Globus pallidus (tissue), 1 donor: ENCODE measurements at places on chromosomes 2 and 18.

DNA sequence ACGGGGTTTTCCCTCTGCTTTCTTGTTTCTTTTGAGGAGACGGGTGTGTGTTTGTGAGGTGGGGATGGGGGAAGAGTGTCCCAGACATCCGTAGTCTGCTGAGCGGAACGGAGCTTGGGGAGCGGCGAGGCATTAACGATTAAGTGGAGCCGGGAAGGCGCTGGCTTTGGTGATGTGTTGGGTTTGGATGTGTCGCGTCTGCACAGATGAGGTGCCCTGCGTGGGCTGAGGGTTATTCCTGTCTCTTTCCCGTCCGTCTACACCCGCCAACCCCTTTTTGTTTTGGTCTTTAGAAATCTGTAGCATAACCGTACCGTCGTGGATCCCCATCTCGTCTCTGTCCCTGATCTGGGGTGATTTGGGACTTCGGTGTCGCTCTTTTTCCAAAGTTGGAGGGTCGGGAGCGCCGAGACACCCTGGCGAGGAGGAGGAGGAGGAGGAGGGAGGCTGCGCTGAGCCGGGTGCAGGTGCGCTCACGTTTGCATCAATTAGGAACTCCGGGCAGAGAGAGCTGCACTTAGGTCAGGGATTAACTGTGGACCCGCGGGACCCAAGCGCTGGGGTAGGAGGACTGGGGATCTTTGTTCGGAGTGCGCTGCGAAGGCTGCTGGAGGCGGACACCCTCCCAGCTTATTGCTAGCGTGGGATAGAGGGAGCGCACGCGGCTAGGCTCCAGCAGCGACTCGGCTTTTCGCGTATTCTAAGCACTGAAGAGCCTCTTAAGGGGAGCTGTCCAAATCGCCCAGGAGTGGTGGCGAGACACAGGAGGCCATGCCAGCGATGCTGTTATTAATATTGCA, 720.3 kb downstream of the DPP10 start:
- DNase-seq, result no peak

- DNase-seq, result no peak
Observed at GRCh38 chr2:236040600-236041328, 127.4 kb downstream of the GBX2 start.

- DNase-seq, result no peak
Observed at GRCh38 chr2:82109418-82109817, 1804.9 kb upstream of the LRRTM1 start.

DNA sequence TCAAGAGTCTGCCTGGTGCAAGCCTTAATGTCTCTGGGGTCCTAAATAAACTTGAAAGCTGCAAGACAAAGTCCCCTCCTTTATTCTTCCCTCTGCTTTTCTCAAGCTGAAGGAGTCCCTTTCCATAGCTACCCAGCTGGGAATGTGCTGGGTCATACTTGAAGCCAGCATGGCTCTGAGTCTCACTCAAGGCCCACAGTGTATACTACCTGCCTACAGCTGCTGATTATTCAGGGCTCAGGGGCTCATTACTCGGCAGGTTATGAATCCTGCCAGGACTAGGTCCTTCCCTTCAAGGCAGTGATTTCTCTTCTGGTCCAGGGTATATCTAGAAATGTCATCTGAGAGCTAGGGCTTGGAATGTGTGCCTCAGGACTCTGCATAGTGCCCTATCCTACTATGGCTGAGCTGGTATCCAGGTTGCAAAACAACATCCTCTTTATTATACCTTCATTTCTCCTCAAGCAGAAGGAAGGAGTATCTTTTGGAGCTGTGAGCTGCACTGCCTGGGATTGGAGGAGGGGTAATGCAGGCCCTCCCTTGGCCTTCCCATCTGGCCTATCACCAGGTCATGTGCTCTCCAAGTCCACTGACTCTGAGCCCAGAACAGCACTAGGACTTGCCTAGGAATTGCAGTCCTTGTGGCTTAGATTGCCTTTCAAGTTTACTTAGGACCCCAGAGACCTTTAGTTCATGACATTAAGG, 22.3 kb downstream of the IL1RN start:
- DNase-seq, result no peak

GRCh38 chr2:117351396-117351795, 463.1 kb upstream of the DDX18 start:
- DNase-seq, result no peak

- DNase-seq, result no peak
Observed at GRCh38 chr2:60512641-60513040, 40.8 kb downstream of the BCL11A start.

- no peak for DNase-seq
Observed at GRCh38 chr2:222895144-222895543, 34.3 kb downstream of the ACSL3 start.

DNA sequence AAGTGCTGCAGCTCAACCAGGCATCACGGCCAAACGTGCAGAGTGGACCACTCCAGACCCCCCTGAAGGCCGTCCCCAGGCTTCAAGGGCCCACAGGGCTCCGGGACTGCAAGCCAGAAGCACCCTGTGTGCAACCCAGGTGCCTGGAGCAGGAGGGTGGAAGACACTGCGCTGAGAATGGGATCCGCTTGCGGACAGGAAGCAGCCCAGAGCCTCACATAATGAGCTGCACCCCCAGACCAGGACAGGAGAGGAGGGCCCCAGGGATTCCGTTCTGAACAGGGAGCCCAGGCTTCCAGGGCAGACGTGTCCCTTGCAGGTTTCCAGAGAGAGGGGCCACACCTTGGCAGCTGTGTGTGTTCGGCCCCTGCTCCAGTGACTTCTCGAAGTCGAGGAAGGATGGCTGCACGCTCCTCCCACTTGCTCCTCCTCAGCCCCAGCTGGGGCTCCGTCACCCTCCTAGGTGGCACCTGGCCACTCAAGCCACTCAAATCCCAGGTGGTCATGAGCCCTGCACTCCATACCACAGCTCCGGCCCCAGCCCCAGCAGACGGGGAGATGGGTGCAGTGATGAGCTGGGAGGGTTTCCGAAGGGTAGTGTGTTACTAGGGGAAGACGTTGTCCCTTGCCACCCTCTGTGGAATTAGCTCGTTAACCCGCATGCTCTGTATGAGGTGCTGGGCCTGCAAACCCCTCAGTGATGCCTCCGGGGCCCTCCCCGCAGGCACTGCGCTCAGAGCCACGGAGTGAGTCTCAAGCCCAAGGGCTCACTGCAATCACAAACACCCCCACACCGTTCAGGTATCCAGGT, 79.2 kb downstream of the NDUFA10 start:
- DNase-seq, result no peak

DNA sequence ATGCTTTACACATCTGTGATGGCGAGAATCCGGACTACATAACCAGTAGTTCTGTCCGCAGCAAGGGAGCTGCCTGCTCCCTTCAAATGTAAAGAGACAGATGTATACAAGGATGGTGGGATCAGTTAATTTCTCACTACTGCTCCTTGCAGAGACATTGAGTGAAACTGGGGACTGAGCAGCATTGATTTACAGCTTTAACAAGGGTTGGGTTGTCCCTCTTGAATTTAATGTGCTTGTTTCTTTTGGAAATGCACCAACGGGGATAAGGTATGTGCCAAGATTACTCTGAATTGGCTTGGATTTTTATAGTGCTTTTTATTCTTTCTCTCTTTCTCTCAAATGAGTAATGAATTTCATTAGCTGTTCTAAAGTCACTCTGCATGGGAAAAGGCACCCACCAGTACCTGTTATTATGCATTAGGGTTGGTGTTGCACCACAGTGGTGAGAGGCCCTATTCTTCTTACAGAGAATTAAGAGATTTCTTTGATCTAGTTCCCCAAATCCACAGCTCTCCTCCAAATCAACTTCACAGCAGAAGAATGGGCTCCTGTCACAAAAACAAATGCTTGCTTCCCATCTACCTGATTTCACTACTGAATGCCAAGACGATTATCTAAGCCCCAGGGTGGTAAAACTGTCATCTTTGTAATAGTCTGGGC, 107.6 kb downstream of the DOCK10 start:
- no peak for DNase-seq

GRCh38 chr2:43018179-43019024, 208.0 kb downstream of the ZFP36L2 start:
- no peak for DNase-seq

- no peak for DNase-seq
Observed at GRCh38 chr2:112629823-112630222, 15.9 kb upstream of the SLC20A1 start.

- no peak for DNase-seq
Observed at GRCh38 chr18:789397-789796, 22.6 kb downstream of the YES1 start.

DNA sequence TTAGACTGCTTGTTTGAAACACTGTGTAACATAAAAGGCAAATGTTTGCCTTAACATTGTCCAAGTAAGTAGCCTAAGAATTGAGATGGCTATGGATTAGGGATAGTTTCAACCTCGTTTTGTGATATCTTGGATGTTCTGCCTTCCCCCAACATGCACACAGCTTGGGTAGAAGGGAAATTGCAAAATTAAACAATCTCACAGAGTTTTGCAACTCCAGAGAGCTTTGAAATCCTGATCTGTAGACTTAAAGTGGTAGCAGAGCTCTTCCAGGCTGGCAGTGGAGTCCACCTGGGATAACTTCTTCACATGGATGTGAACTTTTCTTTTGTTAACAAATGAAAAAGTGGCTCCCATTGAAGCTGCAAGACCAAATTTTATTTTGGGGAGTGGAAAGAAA, 59.6 kb downstream of the CHRNA1 start:
- no peak for DNase-seq

DNA sequence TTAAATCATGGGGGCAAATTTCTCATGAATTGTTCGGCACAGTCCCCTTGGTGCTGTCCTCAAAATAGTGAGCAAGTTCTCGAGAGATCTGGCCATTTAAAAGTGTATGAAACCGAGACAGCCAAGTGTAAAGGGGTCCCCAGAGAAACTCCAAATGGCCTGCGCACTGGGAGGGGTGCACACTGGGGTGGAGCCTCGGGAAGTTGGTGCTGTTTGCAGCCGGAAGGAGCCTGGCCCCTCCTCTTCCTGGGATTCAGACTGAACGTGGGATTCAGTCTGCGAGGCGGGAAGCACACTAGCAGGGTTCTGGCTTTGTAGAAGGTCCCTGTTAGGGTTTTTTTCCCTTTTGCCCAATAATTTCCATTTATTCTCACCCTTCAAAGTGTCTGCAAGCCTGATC, 48.8 kb downstream of the RABL2A start:
- no peak for DNase-seq

DNA sequence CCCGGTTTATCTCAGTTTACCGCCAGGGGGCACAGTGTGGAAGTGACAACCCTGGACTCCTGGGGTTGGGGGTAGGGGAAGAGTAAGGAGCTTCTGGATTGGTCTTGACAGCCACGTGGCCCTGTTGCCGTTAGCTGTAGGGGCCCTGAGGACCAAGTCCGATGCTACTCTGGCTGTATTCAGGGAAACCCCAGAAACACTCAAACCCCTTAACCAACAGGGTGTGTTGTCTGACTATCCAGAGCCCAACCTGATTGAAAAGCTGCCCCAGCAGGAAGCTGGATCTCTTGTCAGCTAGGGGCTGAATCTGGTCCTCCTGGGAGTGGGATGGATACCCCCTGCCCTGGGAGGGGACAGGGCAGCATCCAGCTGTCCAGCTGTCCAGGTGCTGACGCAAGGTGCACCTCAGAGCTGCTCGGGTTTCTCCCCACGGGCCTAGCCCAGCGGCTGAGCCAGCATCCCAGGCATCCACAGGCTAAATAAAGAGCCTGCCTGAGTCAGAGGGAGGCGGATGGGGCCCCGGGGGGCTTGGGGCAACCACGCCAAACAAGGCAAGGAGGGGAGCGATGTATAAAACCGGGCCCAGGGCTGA, 3.1 kb upstream of the GMPPA start:
- DNase-seq, result peak; percentile 47
